Stimulated activated CD8-positive, alpha-beta memory T cell treated with anti-CD3 and anti-CD28 coated beads, Interleukin-4, amount 100 ng/mL, for 4 hours (primary cell): ENCODE measurements at places on chromosomes 6 and 20.

DNA sequence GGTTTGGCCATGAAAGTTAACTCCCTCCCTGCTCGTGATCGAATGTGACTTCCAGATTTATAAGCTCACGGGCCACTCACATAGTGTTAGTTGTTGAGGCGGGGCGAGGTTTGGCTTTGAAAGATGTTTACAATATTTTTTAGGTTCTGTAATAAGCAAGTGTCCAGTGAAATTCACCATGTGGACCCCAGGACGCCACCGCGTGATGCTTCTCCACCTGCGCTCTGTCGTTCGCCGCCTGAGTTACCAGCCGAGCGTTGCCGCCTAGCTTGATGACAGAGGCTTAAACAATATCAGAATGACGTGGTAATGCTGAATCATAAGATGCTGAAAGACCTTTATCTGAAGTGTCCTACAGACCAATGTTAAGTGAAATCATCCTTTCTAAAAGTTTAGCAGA, 241.0 kb downstream of the MYLK4 start:
- DNase-seq, result no peak

DNA sequence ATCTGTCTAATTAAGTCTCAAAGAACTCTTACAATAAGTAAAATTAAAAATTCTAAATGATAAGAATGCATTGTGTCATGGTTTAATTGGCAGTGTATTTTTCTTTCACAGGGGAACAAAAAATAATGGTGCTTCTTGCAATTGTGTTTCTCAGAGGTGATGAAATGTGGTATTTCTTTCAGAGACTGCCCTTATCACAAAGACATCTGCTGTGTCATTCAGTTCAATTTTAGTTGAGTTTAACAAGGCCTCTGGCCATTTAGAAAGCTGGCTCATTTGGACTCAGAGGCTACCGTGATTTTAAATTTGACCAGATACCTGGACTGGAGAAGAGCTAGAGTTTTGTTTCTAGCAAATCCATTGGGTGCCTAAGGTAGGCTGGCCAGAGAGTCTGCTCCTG, 23.6 kb upstream of the ZNF831 start:
- no peak for DNase-seq

DNA sequence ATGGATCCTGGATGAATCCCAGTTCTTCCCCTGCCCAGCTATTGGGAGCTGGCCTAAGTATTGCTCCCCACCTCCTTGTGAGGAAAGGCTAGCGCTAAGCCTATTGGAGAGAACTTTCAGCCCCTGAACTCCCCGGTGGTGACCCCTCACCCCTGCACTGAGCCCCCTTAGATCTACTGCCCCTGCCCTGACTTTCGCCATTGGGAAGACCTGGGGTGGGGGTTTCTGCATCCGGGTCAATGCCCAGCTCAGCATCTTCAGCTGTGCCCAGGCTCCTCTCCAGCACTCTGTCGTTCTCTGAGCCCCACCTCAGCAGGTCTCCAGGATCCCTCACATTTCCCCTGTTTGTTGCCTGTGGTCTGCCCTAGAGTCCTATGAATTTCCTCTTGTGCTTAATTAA, 9.0 kb downstream of the TREML4 start:
- DNase-seq, result no peak

GRCh38 chr6:90896075-90896547, 309.2 kb upstream of the MAP3K7 start:
- no peak for DNase-seq

DNA sequence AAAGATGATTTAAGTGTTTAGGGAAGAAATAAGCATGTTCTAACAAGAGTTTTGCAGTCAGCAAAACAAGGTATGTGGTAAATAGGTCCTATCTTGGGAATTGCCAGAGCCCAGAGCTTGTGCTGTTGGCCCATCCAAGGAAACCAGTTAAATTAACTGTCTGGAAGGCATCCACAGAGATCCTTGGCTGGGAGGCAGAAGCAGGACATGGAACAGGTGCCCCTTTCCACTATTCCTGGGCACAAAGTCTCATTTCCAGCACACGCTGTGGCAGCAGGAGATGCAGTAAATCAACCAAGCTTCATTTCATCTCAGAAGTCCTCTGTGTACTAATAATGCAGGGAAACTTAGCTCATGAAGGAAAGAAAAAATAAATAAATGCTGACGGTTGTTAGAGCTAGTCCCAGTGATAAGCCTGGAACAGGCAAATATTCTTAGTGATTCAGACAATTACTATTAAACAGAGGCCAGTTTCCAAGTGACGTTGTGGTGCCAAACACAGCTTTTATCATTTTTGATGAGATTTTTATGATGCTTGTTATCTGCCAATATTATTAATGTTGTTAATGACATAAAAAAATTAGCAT, 39.8 kb upstream of the SNAP25 start:
- DNase-seq, result no peak

DNA sequence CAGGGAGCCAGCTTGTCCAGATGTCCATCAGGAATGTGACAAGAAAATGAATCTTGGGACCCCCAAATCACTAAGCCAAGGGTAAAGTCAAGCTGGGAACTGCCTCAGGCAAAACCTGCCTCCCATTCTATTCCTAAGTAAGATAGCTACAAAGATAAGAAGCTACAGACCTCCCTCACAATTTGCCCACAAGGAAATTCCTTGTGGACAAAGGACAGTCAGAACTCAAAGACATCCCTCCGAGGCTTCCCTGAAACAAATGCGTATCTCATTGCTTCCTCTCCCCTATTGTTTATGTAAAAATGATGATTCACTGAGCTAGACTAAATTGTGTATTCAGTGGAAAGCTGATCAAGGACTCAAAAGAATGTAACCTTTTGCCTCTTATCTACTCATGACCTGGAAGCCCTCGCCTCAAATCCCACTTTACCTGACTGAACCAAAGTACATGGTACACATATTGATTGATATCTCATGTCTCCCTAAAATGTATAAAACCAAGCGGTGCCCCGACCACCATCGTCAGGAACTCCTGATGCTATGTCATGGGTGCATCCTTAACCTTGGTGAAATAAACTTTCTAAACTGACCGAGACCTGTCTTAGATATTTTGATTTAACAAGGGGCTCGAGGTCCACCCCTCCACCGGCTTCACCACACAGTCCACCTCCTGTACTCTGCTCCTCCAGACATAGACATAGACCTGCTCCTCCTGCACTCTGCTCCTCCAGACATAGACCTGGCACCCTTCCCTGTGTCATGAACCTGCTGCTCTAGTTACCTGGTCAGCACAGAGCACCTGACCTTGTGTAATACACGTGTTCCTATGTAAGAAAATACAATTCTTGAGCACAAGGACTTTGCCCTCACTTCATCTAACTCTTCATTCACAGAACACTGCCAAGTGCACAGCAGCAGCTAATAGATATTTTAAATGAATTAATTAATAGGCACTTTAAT, 81.4 kb downstream of the WDR27 start:
- DNase-seq, result no peak

DNA sequence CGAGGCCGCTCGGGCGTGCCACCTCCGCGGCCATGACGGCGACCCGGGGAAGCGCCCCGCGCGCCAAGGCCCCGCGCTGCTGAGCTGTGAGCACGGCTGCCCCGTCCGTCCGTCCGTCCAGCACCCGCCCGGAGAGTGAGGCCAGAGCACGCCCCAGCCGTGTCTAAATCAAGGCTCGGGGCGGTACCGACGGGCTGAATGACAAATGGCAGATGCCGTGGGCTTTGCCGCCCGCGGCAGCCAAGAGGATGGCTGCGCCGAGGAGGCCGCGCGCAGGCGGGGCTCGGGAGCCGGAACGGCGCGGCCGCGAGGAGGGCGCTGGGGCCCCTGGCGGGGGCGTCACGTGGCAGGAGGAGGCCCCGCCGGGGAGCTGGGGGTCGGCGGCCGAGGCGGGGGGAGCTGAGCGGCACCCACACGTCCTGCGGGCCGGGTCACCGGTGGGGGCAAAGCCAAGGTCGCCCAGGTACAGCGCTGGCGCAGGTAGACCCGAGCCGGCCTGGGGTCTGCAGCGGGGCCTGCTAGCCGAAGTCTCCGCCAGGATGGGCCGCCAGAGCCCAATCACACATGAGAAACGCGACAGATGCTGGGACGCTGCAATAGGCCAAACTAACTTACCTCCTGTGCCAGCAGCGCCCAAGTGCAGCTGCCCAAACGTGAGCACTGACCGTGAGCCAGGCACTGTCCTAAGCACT, at the start of gene PLAGL1:
TSS of gene PLAGL1 (minus strand) at position 140 of the 692 bp plus-strand sequence. CDS start 60,123 bp downstream, outside the sequence.
- no peak for DNase-seq

- no peak for DNase-seq
Measured at GRCh38 chr6:43766964-43767461, 3.0 kb upstream of the VEGFA start.

DNA sequence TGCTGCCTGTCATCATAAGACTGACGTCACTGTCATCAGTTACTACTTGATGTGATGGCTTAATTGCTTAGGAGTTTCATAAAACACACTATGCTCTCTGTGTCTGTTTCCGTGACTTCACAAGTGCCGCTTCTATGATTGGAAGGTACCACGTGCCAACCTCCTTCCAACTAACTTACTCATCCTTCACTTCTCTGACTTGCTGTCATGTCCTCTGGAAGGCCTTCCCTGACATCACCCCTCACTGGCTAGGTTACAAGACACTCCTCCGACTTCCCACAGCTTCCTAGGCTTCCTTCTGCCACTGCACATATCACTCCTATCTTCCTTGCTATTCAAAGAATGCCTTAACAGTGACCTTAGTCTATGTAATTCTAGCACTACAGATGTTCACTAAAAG, 20.4 kb downstream of the SERINC3 start:
- no peak for DNase-seq

DNA sequence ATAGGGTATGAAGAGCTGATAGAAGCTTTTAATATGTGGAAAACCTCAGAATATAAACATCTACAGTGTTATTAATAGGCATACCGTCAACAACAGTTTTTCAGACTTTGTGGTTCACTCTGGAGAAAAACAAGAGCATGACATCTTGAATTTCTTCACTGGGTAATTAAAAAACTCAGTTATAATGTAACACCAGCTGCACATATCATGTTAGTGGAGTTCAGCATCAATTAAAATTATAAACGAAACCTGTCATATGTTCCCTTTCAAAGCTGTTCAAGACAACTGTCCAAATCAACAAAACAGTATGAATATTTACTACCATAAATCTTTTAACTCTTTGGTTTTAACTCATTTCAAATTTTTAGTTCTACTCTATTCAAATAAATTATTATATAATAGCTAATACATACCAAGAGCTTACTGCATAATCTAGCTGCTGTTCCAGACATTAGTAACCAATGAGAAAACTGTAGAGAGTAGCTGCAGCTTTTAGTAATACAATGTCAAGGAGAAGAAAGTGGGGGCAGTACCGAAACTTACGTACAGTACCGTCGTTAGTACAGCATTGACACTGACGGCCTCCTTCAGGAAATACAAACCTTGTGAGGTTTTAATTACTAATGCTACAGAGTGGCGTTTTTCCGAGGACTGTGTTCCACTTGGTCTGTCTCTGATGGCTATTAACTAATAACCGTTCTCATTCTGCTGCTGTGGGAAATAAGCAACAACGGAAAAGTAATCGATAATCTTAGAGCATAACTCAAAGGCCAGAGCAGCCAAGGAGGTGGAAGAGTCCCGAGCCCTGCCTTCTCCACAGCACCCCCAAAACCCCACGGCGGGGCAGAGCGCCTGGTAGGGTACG, 532 bp upstream of the PM20D2 start:
- no peak for DNase-seq

- DNase-seq, result no peak
Measured at GRCh38 chr6:75818098-75818855, 69.2 kb downstream of the MYO6 start.

DNA sequence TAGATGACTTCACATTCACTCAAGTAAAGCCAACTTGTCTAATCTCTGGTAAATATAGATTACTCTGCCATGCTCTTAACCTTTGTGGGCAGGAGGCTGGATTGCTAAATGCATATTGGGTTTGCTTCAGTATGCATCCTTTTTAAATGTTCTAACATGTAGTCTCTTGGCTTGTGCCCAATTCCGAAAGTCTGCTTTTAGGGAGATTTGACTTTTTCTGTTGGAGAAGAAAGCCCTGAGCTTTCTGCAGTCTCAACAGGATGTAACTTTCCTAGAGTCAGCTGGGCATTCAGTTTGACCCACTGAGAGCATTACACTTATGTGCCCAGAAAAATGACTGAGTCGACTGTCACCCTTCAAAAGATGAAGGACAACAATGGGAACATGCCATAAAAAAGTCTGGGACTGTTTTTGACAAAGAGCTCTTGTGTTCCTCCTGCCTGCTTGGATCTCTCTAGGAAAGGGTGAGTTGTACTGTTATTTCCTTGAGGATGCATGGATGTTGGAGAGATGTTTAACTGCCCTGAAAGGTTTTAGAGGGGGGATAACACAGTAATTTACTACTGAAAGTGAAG, 299.4 kb downstream of the ZFAND3 start:
- DNase-seq, result no peak

DNA sequence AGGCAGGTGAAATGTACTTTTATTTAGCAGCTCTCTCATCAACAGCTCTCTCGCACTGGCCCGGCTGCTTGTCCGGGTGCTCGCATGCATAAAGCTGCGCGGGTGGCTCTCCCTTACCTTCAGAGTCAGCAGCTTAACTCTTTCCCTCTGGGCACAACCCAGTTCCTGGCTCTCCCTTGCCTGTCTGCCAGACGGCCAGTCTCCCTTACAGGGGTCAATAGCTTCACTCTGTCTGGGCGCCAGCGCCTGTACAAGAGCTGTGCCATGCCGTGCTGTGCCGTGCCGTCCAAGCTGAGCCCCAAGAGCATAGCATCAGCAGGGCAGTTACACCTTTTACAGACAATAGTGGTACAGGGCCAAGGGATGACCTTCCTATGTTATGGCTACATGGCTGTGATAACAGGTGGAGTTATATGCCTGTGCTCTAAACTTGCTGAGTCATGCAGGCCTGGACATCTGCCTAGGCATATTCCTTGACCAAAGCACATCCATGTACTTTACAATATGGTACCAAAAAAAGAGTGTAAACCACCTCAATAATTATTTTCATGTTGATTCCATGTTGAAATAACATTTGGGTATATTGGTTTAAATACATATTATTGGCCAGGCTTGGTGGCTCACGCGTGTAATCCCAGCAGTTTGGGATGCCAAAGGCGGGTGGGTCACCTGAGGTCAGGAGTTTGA, 47.9 kb downstream of the BLTP3A start:
- no peak for DNase-seq

DNA sequence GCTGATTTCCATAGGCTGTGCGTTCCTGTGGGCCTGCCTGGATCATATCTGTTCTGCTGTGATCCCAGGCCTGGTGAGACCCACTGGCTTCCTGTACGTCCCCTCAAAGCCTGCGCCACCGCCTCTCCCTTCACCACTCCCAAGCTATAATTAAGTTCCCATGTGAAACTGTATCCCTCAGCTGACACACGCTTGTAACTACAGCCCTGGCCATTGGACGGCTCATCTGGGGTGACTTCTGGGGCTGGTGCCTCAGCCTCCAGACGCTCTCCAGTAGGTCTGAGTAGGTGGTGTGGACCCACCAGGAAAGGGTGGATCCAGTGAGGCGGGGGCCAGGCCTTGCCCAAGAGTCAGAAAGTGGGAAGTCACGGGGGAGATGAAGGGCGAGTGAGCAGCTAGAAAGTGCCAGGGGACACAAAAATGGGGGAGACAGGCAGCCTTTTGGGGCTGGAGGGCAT, 21.0 kb downstream of the PPARD start:
- no peak for DNase-seq

GRCh38 chr20:3788685-3789155, 2.2 kb upstream of the CENPB start:
- no peak for DNase-seq

- DNase-seq, result no peak
Measured at GRCh38 chr6:73866305-73866704, 170.3 kb downstream of the CD109 start.
